ENCODE measurements at places on chromosomes 1 and 21. TPM values are rescaled to one million over a fixed set of nuclear protein-coding genes. Genes with fewer than 3 reads are reported as not detected.

The MAP3K6 gene
- 95.0 TPM for total RNA-seq

DNA sequence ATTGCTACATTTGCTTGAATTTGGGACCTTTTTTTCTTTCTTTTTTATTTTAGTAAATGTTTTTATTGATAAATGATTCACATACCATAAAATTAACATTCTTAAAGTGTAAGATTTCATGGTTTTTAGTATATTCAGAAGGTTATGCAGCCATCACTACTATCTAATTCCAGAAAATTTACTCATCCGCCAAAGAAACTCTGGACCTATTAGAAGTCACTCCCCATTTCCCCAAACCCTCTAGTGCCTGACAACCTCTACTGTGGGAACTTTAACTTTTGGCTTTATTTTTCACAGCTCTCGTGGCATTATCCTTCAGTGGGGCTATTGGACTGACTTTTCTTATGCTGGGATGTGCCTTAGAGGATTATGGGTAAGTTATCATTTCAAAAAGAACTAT lies 4.5 kb downstream of the LEPR start:
- no peak for DNase-seq

The CCNL2 gene
- 162 TPM for total RNA-seq

GRCh38 chr21:14977814-14978213 lies 87.0 kb downstream of the NRIP1 start:
- no peak for DNase-seq

The HENMT1 gene
- 3.3 TPM for total RNA-seq

The FCRLA gene
- total RNA-seq = not detected

DNA sequence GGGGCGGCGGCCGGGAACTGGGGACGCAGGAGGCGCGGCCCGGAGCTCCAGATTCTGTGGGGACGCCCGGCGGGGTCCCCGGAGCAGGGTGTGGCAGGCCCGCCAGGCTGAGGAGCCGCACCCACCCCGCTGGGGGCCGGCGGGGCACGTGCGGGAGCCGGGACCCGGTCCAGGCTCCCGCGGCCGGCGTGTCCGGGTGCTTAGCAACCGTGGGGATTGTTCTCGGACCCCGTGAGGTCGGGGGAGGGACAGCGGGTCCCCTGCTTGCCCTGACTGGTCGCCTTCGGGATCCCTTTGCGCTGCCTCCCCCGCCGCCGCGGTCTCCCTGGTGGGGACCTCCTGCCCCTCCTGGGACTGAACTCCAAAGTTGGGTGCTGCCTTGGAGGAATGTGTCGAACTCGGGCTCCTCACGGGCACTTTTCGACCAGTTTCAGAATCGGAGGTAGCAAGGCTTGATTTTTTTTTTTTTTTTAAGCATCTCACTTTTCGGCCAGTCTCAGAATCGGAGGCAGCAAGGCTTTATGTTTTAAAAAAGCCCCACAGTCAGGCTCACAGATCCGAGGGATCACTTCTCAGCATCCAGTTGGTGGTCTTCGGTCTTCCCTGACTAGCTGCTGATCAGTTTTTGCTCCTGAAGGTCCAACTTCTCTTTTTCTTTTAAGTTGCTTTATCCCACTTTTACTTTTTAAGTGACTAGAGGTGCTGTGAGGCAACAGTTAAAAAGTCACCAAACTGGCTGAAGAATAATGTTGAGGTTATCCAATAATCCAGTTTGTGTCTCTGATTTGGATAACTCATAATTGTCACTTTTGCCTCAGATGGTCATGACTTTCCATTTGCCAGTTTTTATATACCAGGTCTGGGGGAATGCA lies 648 bp downstream of the FAM76A start:
- DNase-seq = no peak

The PPIAL4G gene
- total RNA-seq = not detected

GRCh38 chr1:97853221-97853620 lies 67.6 kb downstream of the DPYD start:
- no peak for DNase-seq

- DNase-seq = peak; percentile 92
Measured at GRCh38 chr21:45974073-45975019, 7.2 kb upstream of the COL6A1 start.

GRCh38 chr1:167298325-167298724 lies 77.6 kb downstream of the POU2F1 start:
- no peak for DNase-seq

GRCh38 chr1:171754971-171755370 lies 13.1 kb upstream of the VAMP4 start:
- DNase-seq = no peak

- DNase-seq = peak; percentile 22
Measured at GRCh38 chr1:17886838-17887441, 131.8 kb downstream of the ACTL8 start.

The SPRR2G gene
- total RNA-seq = not detected

The OR10Z1 gene
- total RNA-seq = not detected

- no peak for DNase-seq
Measured at GRCh38 chr1:216458812-216459211, 35.6 kb upstream of the USH2A start.

The CLCA1 gene
- total RNA-seq = 0.29 TPM

DNA sequence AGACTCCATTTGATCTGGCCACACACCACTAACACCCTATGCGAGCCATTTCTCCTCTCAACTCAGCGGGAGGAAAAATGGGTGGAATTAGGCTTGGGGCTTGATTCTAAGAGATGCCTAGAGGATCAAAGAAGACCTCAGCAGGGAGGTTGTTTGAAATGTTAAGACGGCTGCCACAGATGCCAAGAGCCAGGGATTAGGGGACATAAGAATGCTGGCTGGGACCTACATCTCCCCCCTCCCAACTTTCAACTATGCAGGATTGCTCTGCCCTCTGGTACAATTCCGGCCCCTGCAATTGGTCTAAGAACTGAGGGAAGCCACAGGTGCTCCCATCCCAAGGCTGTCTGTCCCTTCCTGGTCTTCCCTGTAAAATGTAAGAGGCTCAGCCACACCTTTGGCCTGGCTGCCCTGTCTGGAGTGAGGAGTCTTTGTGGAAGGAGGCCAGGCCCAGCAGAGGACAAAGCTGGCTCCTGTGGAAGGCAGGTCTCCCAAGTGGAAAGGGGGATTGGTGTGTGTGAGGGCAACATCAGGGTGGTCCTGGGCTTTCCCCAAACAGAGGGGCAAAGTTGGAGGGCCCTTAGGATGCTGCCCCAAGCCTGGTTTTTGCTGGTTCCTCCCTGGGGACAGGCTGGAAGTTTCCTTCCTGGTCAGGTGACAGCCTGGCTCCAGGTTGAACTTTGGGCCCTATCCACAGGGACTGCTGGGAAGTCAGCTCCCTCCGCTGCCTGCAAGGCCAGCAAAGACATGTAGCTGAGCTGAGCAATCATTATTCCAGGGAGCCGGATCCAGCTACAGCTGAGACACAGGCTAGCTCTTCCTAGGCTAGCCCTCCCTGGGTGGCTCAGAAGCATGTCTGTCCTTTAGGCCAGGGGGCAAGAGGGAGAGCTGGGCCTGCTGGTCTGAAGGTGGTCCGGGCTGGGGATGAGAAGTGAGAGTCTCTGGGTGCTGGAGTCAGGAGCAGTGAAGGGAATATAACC lies 34.5 kb upstream of the SYNC start:
- no peak for DNase-seq

The CHIA gene
- total RNA-seq = not detected

The TAF1A gene
- 7.2 TPM for total RNA-seq

The CD1C gene
- total RNA-seq = not detected

GRCh38 chr1:40372658-40373322 lies 737 bp upstream of the SMAP2 start:
- DNase-seq = no peak

- no peak for DNase-seq
Measured at GRCh38 chr1:221667504-221667903, 74.4 kb downstream of the DUSP10 start.

The DAB1 gene
- 1.9 TPM for total RNA-seq

The ANGPTL7 gene
- total RNA-seq = 0.42 TPM

The MEX3A gene
- total RNA-seq = 0.58 TPM

The TTF2 gene
- 15.1 TPM for total RNA-seq

The MYOG gene
- not detected for total RNA-seq

GRCh38 chr1:168691541-168691940 lies 37.5 kb downstream of the DPT start:
- no peak for DNase-seq

DNA sequence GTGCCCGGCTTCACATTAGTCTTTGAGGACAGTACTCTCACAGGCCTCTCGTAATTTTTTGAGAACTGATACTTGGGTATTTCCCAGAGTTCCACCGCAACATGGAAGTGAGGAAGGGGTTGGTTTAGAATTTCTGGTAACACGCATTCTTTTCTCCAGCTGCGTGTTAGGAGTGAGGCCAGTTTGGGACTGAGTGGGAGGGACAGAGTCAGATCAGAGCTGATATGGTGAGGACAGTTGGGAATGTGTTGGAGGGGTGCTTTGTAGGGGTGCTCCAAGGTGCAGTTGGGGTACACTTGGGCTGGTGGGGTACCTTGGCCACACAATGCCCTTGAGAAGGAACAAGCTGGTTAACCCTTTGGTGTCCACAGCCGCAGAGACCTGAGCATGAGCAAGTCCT lies 6.7 kb downstream of the FBXO6 start:
- no peak for DNase-seq

- no peak for DNase-seq
Measured at GRCh38 chr1:227351443-227351842, 33.2 kb upstream of the CDC42BPA start.

The AK2 gene
- total RNA-seq = 159 TPM

DNA sequence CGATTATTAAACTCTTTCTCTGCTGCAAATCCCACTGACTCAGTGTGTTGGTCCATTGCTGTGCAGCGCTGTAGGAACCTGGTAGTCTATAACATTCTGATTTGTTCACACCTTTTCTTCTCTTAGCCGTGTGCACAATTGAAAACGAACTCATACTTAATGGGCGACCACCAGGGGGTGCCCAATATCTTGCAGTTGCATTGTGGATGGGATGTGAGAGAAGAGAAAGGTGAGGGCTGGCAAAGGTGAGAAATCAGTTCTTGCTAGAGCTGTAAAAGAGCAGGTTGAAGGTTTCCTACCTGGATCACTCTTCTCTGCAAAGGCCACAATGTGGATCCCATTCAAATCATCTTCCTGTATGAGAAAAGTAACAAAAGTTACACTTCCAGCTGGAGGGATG lies 51.0 kb downstream of the CASQ2 start:
- DNase-seq = no peak

The TRPM2 gene
- total RNA-seq = 12.0 TPM

GRCh38 chr1:4915154-4915553 lies 260.7 kb downstream of the AJAP1 start:
- no peak for DNase-seq

GRCh38 chr1:198943484-198944187 lies 304.8 kb downstream of the PTPRC start:
- DNase-seq = no peak

DNA sequence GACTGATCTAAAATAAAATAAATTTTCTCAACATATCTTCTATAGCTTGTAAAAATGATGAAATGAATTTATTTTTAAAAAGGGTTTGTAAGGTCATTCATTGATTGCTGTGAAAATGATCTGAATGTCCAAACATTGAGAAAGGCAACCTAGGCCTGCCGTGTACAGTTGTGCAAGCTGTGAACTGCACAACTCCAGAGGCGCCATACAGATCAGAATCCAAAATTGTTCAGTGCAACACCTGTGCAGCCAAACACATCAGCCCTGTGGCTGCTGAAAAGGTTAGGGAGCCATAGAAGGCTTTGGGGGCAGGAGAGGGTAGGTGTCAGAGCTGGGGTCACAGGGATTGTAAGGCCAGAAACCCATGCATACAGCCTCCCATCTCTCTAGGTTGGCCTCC lies 9.9 kb upstream of the ZC3H12A start:
- no peak for DNase-seq

DNA sequence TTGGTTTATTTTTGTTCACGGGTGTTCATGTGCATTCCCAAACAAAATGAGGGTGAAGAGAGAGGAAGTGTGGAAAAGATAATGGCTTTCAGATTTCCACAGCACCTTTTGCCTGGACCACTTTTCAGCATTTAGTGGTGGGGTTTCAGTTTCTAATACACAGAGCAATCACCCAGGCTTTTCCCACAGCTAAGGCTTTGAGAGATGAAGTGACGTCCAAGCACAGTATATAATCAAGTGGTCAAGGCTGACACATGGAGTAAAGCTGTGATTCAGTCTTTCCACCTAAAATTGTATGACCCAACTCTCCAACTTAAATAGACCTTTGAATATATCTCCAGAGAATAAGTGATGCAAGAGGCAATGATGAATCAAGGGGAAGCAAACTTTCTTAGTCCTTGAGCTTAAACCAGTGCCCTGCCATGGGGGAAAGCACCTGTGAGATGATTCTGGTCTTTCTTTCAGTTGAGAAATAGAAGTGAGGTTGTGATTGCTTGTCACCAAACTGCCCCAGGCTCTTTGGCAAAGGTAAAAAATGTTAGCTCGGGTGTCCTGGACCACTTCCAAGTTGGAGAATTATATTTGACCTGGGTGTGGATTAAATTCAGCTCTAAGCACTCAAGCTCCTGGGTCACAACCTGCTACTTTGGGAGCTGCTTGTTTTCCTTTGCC lies 2.4 kb upstream of the PIK3R3 start:
- DNase-seq = no peak

DNA sequence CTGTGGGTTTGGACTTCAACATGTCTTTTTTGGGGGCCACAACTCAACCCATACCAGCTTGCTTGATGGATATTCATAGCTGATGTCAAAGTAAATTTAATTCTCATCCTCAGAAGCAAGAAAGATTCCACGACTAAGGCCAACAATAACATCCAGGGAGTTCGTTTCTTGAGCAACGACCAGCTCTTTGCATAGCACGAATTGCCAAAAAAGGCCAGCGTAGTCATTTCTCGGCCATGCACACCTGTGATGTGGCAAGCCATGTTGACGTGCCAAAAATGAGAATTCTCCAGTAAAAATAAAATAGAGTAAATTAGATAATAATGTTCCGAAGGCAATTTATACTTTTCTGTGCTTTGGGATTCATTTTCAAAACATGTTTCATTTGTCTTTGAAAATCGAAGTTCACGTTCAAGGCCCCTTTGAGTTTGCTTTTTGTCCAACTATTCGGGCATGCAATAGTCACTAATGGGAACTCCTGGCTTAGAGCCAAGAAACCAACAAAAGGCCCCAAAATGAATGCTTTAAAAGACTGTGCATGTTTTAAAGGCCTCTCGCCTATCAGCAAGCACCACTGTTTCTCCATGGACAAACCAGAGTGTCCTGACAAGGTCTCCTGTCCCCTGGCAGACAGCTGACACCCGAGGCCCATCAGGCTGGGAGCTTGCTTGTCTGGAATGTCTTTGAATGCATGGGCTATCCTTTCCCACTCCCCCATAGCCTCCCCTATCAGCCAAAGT lies 14.4 kb upstream of the IGSF5 start:
- no peak for DNase-seq

DNA sequence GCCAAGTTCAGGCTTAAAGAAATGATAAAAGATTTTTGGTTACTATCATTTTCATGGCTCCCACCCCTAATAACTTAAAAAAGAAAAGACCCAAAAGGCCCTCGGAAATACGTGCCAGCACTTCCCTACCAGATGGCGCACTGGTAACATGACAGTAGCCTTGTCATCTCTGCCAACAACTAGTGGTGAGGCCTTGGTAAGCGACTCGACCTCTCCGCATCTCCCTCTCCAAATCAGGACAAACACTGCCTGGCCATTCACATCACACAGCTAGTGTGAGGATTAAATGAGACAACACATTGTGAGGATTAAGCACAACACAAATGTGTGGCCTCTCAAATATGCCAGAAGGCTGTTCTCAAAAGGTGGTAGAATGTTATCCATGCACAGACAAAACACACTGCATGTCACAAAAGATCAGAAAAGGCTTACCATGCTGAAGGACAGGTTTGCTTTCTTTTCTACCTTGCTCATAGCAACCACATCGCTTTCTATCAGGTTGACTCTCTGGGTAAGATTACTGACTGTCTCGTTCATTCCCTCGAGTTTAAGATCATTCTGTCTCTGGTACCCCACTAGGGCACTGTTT lies 16.4 kb downstream of the TEX38 start:
- no peak for DNase-seq
